ENCODE measurements at places on chromosomes 2 and 18. TPM values are rescaled to one million over a fixed set of nuclear protein-coding genes. Genes with fewer than 3 reads are reported as not detected.

DNA sequence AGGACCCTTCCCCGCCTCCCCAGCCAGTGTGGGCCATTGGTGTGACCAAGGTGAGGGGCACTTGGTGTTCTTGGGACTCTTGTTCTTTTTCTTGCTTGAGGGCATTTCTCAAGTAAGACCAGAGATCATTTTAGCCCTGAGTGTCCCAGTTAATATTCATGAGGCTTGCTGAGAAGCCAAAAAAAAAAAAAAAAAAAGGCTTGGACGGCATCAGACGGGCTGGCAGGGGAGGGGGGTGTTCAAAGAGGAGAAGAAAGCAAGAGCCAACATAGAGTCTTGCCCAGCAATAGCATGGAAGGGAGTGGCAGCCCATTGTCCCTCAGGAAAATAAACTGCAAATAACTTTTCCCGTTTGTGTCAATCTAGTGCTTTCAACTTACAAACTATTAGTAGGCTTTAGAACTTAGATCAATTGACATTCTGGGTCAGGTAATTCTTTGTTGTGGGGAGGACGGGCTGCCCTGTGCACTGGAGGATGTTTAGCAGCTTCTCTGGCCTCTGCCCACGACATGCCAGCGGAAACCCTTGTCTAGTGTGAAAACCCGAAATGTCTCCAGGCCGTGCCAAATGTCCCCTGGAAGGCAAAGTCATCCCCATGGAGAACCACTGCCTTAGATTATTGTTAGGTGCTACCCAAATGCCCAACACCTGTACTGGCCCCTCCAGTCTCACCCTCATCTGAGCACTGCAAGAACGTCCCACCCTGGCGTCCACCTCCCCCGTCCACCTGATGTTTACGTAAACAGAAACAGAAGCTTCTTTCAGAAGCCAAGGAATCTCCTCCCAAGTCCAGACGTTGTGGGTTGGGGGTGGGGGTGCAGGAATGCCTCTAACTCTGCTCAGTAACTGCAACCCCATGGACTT is 163.4 kb downstream of the BCL2 start:
- no peaks in the 10 kb centered on the region for H3K27me3 ChIP-seq
- peaks cover 97% of the 10 kb centered on the region for H3K4me1 ChIP-seq
- H3K36me3 ChIP-seq, result peaks cover 72% of the 10 kb centered on the region
- peak overlapping the region; percentile 85 for H3K4me3 ChIP-seq
- peak; percentile 41 for DNase-seq

- no peaks in the 10 kb centered on the region for H3K27me3 ChIP-seq
- no peak for DNase-seq
- no peak overlapping the region for H3K4me3 ChIP-seq
- H3K4me1 ChIP-seq, result peaks cover 9% of the 10 kb centered on the region
- H3K36me3 ChIP-seq, result no peaks in the 10 kb centered on the region
- H3K27ac ChIP-seq, result no peak overlapping the region
These were observed 87.8 kb downstream of the KCTD1 start for GRCh38 chr18:26460449-26461091.

- H3K4me1 ChIP-seq, result peaks cover 2% of the 10 kb centered on the region
- no peaks in the 10 kb centered on the region for H3K27me3 ChIP-seq
- H3K4me3 ChIP-seq, result no peak overlapping the region
- no peak for DNase-seq
- H3K36me3 ChIP-seq, result peaks cover 2% of the 10 kb centered on the region
These were observed 96.8 kb upstream of the CRACDL start for GRCh38 chr2:99032786-99033185.

EPB41L3 gene
- 0.31 TPM for total RNA-seq

DNA sequence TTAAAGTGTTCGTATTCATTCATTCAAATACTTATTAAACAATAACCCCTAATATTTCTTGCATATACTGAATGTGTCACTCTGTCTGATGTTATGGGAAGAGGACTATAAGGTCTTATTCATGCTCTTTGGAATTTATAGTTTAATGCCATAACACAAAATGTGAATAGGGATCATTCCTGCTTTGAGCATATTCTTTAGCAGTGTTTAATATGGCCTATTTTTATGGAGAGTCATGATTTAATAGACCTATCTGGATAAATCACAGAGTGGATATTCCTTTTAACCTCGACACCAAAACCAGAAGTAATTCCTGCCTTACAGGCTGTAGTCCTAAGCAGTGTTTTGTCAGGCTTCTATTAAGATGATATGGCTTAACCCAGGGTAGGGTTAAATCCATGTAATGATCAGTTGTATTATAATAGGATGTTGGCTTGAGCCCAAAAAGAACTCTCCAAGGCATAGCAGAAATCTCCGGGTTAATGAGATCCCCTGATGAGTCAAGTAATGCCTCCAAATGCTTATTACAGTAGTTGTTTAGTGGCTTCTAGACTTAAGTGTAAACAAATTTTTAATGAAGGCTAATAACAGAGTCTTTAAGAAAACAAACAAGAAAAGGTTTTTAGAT is 54.3 kb downstream of the GULP1 start:
- H3K27me3 ChIP-seq, result peaks cover 1% of the 10 kb centered on the region
- no peak overlapping the region for H3K4me3 ChIP-seq
- no peaks in the 10 kb centered on the region for H3K4me1 ChIP-seq
- no peak overlapping the region for H3K27ac ChIP-seq
- no peaks in the 10 kb centered on the region for H3K36me3 ChIP-seq

HOXD8 gene
- not detected for total RNA-seq

All from activated CD8-positive, alpha-beta T cell treated with anti-CD3 and anti-CD28 coated beads for 36 hours (primary cell).